Skeletal muscle tissue (tissue), 5 donors: ENCODE measurements at places on chromosomes 3 and 15. TPM values are rescaled to one million over a fixed set of nuclear protein-coding genes. Genes with fewer than 3 reads are reported as not detected.

Gene EBLN2
- total RNA-seq: 8.4 TPM

Gene MESP2
- not detected for total RNA-seq

Gene ARGFX
- not detected for total RNA-seq

Gene KLHL40
- 179 TPM for total RNA-seq

Gene BNC1
- total RNA-seq: 1.6 TPM

Gene OSTN
- total RNA-seq: 6.8 TPM

Gene AADACL2
- not detected for total RNA-seq

Gene TOPBP1
- 21.4 TPM for total RNA-seq

Gene COPG1
- total RNA-seq: 120 TPM

Gene UNC13C
- 3.1 TPM for total RNA-seq

Gene ROBO2
- 8.9 TPM for total RNA-seq

Gene CPA3
- total RNA-seq: 5.2 TPM

Gene MYNN
- 20.4 TPM for total RNA-seq

Gene ATP1B3
- 30.8 TPM for total RNA-seq

Gene PRSS50
- not detected for total RNA-seq

Gene PIERCE2
- 0.52 TPM for total RNA-seq

Gene ACP3
- 0.52 TPM for total RNA-seq

Gene TMEM158
- 0.52 TPM for total RNA-seq

Gene TNFSF10
- 9.9 TPM for total RNA-seq

Gene GPR62
- total RNA-seq: 0.52 TPM

Gene RAB43
- total RNA-seq: 3.7 TPM

Gene SLC38A3
- 0.52 TPM for total RNA-seq

Gene ZNF385D
- 9.4 TPM for total RNA-seq

Gene TEX55
- total RNA-seq: not detected

Gene BSN
- total RNA-seq: under 0.01 TPM

Gene WDR93
- total RNA-seq: not detected

Gene C3orf70
- 4.2 TPM for total RNA-seq

Gene SUCLG2
- 38.1 TPM for total RNA-seq

Gene CPB1
- 2.1 TPM for total RNA-seq

Gene NKIRAS1
- total RNA-seq: 17.2 TPM

Gene TMEM207
- not detected for total RNA-seq

Gene ATP13A4
- total RNA-seq: 1.6 TPM

Gene IDH2
- 185 TPM for total RNA-seq

Gene AZI2
- 25.1 TPM for total RNA-seq

Gene CTXND1
- 0.52 TPM for total RNA-seq

Gene CX3CR1
- 3.1 TPM for total RNA-seq

Gene TF
- total RNA-seq: 3.1 TPM
